ENCODE measurements at places on chromosomes 2 and 18. TPM values are rescaled to one million over a fixed set of nuclear protein-coding genes. Genes with fewer than 3 reads are reported as not detected.

DNA sequence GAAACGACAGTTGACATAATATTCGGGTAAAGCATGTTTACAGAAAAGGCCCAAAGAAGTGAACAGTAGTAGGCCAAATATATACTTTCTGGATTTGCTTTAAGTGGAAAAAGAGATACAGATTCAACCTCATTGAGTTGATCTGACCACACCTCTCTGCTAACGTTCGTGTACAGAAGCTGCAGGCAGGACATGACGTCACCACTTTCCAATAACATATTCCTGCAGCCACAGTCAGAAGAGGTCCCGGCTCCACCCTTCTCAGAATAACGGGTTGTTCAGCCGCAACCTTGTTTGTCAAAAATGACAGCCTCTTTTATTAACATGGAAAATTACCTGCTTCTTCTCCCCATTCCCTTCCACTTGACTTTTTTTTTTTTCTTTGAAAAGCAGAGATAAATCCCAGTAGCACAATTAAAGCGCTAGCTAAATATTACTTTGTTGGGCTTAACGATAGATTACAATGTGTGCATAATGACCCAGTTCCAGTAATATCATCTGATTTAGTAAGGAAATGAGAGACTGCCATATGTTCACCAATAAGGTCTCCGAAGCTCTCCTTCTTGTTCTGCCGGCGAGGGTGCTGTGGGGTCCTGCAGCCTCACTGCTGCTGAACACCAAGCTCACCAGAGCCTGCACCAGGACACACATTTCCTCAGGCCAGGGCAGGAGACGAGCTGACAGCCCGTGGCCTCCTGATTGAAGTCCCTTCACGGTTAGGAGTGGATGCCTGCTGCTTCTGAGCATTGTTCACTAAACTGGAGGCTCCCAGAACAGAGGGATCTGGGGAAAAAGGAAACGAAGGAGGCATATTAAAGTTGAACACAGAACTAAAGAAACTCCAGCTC lies 451.0 kb upstream of the SALL3 start:
- DNase-seq, result no peak

GRCh38 chr2:205670292-205670691 lies 12.0 kb upstream of the NRP2 start:
- DNase-seq, result no peak

DNA sequence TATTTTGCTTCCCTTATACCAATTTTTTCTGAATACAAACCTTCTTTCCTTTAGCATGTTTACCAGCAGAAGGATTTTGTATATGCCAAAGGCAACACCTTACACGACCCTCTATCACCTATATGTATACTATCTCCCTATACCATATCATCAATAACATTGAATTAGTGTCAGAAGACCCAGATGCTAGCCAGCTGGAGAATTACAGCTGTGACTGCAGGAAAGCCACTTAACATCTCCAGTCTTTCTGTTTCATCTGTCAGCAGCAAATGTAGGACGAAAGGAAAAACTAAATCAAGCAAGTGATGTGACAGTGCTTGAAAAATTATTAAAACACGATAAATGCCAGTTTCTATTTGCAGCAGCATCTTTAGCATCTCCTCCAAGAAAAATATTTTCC lies 193.7 kb downstream of the STK39 start:
- no peak for DNase-seq

Gene RAPGEF4
- total RNA-seq, result 0.85 TPM

- no peak for DNase-seq
These were observed 306.2 kb downstream of the ALK start for GRCh38 chr2:29615183-29615582.

GRCh38 chr2:85853499-85854165 lies 35.2 kb downstream of the ST3GAL5 start:
- DNase-seq, result peak; percentile 26

DNA sequence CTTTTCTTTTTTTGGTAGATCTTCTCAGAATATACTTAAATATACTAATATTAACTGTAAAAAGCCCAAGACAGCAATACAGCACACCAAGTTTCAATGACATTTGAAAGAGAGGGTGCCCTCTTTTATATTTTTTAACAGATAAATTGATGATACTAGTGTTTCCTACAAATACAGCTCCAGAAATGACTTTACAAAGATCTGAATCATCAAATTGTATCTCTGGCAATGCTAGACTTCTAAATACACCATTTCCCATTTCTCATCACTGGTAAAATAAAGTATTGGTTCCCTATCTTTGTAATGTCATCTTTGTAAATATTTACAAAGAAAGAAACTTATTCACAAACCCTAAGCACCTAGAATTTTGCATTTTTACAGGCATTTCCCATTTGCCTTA lies 281.3 kb downstream of the EXOC6B start:
- DNase-seq, result no peak

Gene CCBE1
- not detected for total RNA-seq

DNA sequence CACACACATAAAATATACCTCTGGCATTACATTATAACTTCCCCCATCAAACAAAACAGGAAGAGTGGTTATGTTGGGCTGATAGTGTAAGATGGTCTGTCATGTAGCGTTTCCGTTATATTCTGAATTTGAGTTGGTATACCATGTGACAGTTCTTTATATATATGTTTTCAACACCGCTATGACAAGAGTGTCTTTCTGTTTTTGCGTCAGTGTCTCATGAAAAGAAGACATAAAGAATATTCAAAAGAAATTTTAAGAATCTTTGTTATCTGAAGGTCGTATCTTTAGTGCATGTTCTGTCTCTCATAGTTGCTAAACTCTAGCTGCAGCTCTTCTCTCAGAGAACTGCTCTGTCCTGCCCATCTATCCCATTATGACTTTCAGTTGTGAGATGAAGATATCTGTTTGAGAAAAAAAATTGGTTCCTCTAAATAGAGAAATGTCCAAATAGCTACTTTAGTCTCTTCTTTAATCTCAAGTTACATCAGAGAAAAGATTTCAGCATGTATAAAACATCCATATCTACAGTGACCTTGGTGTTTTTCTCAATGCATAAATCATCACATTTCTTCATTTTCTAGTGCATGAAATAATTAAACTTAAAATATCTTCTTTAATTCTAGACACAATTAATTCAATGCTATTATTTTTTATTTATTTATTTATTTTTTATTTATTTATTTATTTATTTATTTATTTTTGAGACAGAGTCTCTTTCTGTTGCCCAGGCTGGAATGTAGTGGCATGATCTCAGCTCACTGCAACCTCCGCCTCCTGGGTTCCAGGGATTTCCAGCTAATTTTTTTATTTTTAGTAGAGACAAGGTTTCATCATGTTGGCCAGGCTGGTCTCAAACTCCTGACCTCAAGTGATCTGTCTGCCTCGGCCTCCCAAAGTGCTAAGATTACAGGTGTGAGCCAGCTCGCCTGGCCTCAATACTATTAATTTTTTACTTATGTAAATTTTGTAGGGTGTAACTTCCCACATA lies 24.3 kb upstream of the PSME4 start:
- no peak for DNase-seq

GRCh38 chr2:69012310-69013141 lies 453 bp upstream of the ANTXR1 start:
- DNase-seq, result peak; percentile 51

DNA sequence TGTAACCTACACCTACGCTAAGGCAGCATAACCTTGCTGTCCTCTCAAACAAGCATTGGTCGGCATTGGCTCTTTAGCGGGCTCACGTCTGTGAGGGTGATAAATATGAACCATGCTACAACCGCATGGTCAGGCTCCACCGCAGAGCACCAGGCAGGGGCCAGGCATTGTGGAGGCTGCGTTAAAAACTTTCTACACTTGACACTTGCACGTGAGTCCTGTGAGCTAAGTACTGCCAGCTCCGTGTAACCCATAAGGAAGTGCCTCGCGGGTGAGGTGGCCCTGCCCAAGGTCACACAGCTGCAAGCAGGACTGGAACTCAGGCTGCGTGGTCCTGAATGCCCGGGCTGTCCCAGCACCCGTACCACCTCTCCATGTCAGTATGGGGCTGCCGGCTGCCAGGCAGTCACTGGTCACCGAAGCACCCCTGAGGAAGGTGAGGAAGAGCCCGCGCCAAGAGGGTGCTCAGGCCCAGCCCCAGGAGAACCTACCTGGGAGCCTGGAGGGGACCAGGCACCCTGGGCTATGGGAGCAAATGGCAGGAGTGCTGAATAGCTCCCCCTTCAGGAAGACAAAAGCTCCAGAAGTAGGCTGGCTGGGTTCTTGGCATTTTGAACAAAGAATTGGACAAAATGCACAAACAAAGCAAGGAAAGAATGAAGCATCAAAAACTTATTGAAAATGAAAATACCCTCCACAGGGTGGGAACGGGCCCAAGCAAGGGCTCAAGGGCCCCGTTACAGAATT lies 271.1 kb upstream of the RAB6C start:
- no peak for DNase-seq

GRCh38 chr2:1400943-1401735 lies 12.1 kb upstream of the TPO start:
- DNase-seq, result no peak

- no peak for DNase-seq
These were observed 137.3 kb downstream of the GALNT14 start for GRCh38 chr2:31000970-31001369.

DNA sequence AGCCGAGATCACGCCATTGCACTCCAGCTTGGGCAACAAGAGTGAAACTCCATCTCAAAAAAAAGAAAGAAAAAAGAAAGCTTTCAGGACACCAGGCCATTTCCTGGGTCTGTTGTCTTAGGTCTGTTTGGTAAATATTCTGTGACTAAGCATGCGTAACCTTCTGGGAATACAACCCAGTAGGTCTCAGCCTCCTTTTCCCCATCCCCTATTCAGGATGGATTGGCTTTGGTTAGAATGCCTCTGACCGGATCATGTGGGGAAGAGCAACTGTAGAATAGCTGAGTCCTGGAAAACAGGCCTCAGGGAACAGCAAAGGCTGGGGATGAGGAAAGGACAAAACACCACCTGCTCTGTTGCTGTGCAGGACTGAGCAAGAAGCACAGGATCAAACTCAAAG lies 1.6 kb upstream of the PDCL3 start:
- DNase-seq, result no peak

Measured in activated CD8-positive, alpha-beta T cell treated with anti-CD3 and anti-CD28 coated beads for 36 hours (primary cell).